RCC 7860 (cell line): ENCODE measurements at places on chromosomes 4 and X.

DNA sequence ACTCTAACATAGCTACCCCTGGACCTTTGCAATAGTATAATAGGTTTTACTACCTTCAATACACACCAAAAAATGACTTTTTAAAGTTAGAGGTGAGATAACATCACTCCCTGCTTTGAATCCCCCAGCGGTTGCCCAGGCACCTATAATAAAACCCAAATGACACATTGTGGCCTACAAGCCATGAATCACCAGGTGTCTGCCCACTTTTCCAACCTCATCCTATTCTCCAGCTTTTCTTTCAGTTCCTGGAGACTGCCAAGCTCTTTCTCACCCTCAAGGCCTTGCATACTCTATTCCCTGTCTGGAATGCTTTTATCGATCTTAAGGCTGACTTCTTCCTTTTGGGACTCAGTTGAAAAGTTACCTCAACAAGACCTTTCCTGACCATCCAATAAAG is 16.4 kb upstream of the PRSS48 start:
- peak; percentile 52 for DNase-seq

GRCh38 chr4:185127021-185127925 is 15.8 kb upstream of the SLC25A4 start:
- DNase-seq, result no peak

DNA sequence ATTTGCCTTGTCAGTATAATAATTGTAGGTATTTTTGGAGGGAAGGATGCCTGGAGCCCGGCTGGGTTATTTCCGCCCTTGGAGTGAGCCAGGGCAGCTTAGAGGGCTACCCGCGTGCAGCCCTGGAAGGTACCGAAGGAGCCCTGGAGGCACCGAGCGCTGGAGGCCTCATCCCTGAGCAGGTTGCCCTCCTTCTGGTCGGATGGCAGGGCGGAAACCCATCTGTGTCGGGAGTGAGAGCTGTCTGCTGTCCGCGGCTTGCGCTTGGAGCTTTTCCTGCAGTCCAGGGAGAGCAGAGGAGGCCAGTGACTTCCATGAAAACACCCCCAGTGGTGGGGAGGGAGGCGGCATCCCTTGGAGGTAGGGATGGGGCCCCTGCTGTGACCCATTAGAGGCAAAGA is 122.1 kb downstream of the TBL1X start:
- no peak for DNase-seq

GRCh38 chrX:63664083-63664482 is 120.9 kb downstream of the ARHGEF9 start:
- no peak for DNase-seq

DNA sequence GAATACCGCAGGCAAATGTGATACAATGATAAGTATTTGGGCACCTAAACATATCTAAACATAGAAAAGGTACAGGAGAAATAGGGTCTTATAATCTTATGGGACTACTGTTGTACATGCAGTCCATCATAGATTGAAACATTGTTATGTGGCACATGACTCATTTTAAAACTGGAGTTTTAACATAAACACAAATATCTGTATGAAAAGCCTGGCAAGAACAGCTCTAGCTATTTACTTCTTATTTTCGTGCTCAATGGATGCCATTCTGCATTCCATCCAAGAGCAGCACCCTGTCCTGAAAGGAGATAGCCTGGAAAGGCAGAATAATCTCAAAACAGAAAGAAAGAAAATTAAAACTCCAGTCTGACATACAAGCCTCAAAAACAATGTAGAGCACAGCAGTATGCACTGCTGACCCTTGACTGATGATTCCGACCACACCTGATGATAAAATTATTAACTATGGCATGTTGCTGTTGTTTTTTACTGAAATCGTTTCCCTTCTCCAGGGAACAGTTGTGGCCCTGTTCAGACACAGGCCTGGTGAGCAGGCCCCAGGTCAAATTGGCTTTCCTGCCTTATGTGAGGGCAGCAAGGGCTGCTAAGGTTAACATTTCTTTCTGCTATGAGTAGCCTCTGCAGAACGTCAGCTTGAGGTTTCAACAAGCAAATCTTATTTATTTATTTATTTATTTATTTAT is 152.7 kb downstream of the APBB2 start:
- DNase-seq, result no peak

DNA sequence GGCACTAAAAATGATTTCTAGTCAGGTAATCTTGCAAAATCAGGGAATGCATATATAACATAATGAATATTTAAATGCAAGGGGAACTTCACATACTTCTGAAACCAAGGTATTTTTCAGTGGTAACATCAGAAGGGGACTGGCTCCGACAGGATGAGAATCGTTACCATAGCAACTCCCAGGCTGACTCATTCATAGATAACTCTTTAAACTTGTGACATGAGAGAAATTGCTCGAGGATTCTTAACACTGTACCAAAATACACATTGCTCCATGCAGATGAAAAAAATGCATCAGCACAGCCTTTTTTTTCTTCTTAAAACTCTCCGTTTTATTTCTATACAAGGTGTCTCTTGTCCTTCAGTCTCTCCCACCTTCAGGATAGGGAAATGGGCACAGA is 114.3 kb downstream of the GABRB1 start:
- DNase-seq, result peak; percentile 56

GRCh38 chr4:151223465-151223864 is 53.5 kb upstream of the PRSS48 start:
- DNase-seq, result no peak

- DNase-seq, result no peak
These were observed 143.4 kb downstream of the TRIML1 start for GRCh38 chr4:188282471-188283232.

DNA sequence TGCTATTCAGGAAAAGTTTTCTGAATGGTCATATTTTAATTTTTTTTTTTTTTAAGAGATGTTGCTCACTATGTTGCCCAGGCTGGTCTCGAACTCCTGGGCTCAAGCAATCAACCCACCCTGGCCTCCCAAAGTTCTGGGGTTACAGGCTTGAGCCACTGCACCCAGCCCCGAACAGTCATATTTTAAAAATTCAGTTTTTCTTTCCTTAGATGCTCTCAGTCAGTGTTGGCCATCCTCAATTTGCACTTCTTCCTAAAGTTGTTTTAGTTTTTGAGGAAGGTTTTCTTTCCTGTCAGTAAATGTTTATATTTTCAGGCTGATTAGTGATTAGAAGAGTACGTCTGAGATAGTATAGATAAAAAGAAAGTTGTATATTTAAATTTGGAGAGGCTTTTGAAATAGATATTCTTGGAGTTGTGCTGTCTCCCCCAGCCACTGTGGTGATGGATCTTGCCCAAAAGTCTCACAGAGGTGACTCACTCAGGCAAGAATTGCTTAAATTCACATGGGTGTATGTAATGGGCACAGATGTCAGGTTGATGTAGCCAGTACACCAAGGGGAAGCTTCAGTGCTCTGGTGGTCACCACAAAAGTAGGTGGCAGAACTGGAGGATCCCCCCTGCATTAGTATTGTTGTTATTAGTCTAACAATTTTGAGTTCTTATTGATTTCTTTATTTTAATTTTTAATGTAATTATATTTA is 72.2 kb upstream of the ELOVL6 start:
- no peak for DNase-seq

DNA sequence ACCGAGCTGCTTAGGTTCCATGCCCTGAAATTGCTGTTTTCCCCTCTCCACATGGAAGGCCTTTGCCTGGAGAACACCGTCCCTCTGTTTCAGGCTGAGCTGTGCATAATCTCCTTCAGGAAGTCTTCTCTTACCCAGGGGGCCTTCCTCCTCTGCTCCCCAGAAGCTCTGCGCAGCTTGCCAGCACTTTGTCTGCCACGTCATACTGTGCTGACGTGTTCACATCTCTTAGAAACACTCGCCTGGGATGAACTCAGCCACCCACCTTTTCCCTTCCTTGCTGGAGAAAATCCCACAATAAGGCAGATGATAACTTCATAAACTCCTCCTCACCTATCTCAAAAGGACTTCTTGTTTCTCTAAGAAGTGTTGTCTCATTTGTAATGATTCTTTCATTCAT is 110.7 kb downstream of the ARHGAP10 start:
- no peak for DNase-seq

DNA sequence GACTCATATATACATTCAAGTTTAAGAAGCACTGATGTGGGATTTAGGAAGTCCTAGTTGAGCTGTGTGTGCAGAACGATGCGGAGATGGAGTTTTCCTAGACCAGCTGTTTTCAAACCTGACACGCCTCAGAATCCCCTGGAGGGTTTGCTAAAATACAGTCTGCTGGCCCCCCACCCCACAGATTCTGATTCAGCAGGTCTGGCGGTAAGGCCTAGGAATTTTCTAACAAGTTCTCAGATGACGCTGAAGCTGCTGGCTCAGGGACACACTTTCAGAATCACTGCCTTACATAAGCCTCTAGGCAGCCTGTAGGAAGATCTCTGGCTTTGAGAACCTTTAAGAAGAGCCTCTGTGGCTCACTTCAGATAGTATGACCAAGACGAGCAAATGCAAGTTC is 73.1 kb downstream of the PHEX start:
- no peak for DNase-seq

DNA sequence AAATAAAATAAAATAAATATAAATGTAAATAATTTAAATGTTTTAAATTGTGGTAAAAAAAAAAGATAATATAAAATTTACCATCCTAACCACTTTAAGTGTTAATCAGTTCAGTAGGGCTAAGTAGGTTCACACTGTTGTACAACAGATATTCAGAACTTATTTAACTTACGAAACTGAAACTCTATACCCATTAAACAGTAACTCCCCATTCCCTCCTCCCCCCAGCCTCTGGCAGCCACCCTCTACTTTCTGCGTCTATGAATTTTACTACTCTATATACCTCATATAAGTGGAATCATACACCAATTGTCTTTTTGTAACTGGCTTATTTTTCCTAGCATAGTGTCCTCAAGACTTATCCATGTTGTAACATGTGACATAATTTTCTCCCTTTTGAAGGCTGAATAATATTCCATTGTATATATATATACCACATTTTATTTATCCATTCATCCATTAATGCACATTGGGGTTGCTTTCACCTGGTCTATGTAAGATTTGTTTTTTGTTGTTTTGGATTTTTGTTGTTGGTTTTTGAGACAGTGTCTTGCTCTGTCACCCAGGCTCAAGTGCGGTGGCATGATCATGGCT is 32.5 kb upstream of the ELF2 start:
- DNase-seq, result no peak

- DNase-seq, result no peak
These were observed 74.3 kb upstream of the IQCM start for GRCh38 chr4:149889991-149890390.

DNA sequence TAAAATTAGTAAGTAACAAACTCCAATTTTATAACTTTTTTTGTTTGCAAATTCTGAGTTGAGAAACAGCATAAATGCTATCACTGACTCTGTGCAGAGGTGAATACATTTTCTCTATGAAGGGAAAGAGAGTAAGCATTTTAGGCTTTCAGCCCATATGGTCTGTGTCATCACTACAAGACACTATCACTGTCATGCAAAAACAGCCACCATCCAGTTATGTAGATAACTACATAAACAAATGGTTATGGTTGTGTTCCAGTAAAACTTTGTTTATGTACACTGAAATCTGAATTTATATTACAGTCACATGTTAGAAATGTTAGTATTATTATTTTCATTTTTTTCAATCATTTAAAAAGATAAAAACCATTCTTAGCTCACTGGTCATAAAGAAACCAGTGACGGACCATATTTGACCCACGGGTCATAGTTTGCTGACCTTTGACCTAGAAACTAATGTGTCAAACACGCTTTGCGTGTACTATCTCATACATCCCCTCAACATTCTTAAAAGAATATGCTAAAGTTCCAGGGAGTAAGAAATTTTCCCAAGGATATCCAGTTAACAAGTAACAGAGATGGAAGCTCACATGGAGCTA is 29.1 kb downstream of the RASGEF1B start:
- DNase-seq, result no peak

DNA sequence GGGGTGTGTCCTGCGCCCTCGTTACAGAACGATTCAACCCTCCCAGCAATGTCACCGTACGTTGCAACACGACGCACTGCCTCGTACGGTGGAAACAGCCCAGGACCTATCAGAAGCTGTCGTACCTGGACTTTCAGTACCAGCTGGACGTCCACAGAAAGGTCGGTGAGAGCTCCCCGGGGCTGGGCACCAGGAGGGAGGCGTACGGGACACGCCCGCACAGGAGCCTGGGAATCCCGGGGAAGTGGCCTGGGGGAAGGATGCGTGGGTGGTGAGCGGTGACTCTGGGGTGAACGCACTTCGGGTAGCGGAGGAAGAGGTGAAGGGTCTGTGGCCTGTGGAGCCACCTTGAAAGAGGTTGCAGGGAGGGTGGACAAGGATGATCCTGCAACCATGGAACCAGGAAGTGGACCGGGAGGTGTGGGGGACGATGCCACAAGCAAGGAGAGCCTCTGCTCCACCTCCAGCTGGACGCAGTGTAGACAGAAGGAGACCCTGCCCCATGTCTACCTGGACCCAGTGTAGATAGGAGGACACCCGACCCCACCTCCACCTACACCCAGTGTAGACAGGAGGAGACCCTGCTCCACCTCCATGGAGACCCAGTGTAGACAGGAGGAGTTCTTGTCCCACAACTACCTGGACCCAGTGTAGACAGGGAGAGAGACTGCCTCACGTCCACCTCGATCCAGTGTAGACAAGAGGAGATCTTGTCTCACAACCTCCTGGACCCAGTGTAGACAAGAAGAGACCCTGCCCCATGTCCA is 25.9 kb downstream of the CSF2RA start:
- DNase-seq, result no peak

DNA sequence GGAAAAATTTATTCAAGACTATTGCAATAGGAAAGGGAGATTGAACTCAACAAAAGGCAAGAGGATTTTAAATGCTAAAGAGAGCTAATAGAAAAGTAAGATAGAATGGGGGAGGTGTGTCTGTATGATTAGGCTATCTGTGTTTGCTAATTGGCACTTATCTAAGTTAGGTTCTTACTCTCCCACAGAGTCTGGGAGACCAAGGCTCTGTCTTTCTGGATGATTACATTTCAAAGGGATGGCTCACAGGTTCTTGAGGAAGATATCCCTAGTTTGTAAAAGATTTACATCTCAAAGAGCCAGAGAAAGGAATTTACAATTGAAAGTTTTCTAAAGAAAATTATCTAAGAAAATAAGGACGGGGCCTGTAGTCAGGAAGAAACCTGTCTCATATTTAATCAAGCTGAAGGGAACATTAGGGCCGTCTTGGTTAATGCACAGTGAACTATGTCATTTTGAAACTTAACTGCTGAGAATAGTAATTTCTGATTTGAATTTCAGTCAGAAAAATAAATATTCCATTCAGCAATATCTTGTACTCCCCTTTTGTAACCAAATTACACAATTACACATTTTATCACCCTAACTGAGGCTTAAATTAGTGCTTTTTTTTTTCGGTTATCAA is 75.8 kb downstream of the MAGEB10 start:
- no peak for DNase-seq

DNA sequence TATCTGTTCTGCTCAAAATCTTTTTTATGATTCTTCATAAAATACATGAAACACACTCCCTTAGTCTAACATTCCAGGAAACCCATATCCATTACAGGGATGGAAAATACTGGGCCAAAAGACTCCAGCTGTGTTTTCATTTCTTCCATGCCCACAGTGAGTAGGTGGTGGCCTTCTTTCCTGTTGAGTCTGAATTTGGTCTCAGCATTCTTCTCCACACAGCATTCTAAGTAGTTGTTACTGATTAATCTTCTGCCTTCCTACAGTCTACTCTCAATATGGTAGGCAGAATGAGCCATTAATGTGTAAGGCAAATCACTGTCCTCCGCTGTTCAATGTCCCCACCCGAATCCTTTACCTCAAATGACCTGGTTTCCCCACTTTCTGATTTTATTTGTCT is 370.6 kb upstream of the RPS6KA3 start:
- DNase-seq, result no peak
